ENCODE measurements at places on chromosomes 7 and 10. TPM values are rescaled to one million over a fixed set of nuclear protein-coding genes. Genes with fewer than 3 reads are reported as not detected.

DNA sequence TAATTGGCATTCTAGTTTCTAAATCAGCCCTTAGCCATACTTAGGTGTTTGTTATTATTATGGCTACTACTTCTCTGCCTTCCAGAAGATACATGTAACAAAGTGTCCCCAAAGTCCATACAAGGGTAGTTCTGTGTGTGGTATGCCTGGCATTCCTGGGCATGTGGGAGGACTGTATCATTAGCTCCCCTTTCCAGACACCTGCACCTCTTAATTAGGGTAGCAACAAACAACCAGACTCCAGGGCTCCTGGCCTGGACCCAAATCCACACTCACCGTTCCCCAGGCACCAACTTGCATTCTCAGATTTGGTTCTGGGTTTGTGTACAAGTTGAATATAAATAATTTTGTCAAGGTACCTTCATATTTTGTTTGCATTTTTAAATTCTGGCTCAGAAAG is 15.5 kb upstream of the CALD1 start:
- no peak for DNase-seq

- no peak for DNase-seq
Measured at GRCh38 chr10:50470345-50470744, 153.4 kb downstream of the SGMS1 start.

- DNase-seq = no peak
Measured at GRCh38 chr7:25967278-25968204, 184.5 kb upstream of the NFE2L3 start.

DNA sequence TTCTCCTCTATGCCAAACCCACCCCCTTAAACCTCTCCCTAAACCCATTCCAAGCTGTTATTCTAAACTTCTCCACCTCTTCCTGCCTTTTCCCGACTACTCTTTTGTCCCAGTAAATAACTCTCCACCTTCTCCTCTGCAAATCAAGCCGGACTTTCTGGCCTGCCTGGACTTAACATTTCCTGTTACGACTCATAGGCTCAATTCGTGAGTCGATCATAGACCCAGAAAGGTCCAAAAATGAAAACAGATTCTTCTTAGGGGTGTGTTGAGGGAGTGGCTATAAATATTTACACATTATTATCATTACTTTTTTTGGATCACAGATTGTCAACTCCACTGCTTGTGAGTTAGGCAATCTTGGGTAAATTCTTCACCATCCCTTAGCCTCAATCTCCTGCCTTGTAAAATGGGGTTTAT is 59.0 kb upstream of the HABP2 start:
- DNase-seq = peak; percentile 51

GRCh38 chr7:19465861-19466260 is 243.0 kb downstream of the POLR1F start:
- DNase-seq = no peak

- no peak for DNase-seq
Measured at GRCh38 chr7:133112335-133112734, 30.4 kb upstream of the CHCHD3 start.

DNA sequence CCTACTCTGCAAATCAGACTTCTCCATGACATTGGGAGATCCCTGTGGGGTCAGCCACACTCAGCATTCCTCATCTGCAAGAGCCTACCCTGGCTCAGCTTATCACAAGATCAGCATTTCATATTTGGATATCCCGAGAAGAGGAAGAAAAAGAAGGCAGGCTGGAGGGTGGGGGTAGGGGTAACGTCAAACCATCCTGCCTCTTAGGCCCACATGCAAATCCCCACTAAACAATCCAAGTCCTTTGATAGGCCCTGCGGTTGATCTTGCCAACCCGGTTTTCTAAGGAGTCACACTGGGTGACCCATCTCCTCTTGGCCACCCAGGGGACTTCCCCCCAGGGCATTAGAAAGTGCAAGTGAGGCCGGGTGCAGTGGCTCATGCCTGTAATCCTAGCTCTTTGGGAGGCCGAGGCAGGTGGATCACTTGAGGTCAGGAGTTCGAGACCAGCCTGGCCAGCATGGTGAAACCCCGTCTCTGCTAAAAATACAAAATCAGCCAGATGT is 128.0 kb upstream of the CALN1 start:
- no peak for DNase-seq

DNA sequence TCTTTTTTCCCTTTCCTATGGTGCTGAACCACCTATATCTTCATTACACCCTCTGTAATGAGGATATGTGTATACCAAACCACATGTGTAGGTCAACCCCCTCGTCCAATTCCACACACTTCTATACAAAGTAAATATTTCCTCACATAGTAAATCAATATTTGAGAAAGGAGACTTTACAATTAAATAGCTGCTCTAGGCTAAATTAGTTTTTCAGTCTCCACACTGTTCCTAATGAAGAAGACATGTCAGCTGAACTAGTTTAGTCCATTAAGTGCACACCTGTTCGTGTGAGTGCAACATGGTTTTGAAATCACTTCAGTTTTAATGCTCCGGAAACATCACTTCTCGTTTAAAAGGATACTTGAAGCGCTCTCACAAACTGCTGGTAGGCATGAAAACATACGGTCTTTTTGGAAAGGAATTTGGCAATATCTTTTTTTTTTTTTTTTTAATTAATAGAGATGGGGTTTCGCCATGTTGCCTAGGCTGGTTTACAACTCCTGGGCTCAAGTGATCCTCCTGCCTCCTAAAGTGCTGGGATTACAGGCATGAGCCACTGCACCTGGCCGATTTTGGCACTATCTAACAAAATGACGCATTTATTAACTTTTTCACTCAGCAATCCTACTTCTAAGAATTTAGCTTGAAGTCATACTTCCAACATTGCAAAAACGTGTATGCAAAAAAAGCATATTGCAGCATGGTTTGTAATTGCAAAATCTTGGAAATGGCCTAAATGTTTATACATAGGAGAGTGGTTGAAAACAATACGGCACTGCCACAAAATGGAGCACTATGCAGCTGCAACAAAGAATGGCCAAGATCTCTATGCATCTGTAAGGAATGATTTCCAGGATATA is 2.1 kb upstream of the XRCC2 start:
- DNase-seq = no peak

DNA sequence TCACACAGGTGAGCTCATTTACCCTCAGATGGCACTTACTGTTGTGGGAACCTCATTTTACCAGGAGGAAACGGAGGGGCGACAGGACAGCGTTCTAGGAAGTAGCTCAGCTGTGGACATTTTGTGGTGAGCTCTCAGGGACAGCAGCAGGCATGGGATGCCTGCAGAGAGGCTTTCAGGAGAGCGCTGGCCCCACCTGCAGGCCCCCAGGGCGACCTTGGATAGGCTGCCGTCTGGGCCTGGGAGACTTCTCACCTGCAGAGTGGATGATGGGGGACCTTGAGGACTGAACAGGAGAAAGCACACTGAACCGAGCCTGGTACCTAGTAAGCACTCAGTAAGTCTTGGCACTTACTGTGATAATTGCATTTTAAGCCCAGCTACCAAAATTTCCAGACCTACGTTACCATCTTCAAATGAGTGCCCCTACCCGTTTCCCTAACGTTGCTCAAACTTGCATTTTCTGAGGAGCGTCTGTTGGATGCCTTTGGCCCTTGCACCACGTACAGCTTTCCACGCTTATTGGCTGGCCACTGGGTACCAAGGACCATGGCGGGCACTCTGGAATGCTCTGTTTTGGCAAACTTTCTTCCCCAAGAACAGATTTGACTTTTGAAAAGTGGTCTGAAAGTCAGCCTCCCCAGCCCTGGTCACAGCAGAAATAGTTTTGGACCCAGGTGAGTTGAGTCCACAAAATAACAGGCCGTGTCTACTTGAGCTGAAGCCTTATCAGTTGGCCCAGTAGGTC is 223.4 kb downstream of the EBF3 start:
- DNase-seq = no peak

GRCh38 chr10:110859206-110859972 is 12.3 kb upstream of the PDCD4 start:
- DNase-seq = no peak

GRCh38 chr7:101625031-101625791 is 3.9 kb downstream of the MYL10 start:
- DNase-seq = no peak

DNA sequence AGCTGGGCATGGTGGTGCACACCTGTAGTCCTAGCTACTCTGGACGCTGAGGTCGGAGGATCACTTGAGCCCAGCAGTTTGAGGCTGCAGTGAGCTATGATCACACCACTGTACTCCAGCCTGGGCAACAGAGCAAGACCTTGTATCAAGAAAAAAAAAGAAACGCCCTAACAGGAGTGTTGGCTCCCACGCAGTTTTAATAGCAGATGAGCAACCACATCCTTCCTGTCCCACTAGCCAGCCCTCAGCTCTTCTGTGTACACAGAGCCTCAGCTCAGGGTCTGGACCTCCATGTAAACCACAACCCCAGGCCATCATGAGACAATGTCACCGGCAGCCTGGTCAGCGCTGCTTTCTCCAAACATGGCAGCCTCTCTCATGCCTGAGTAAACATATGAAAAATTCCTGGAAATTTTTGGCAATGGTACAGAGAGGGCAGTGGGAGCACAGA is 108.2 kb downstream of the PIP4K2A start:
- DNase-seq = no peak

GRCh38 chr10:47277352-47278151 is 22.4 kb upstream of the GDF10 start:
- peak; percentile 66 for DNase-seq

DNA sequence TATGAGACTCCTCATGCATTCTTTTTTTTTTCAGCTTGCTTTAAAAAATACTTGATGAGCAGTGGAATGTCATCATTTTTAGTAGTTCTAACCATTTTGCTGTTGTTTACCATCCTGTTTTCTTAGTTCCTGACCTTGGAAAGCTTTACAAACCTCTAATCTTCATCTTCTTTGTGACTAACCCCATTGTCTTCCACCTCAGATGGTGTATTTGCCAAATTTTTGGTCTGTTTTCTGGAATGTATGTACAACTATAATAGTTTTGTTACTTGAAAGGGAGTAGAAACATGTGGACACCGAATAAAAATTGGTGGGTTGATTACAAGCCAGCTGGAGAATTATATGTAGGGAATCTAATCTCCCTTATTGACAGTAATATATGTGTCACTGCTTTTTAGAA is 172.7 kb downstream of the SND1 start:
- DNase-seq = no peak

The CYP2C8 gene
- total RNA-seq = not detected

The FERD3L gene
- total RNA-seq = not detected

The OR2A42 gene
- not detected for total RNA-seq
